ENCODE measurements at places on chromosomes 7 and 10.

GRCh38 chr7:1030444-1031070 is 13.8 kb upstream of the GPR146 start:
- no peak for DNase-seq

DNA sequence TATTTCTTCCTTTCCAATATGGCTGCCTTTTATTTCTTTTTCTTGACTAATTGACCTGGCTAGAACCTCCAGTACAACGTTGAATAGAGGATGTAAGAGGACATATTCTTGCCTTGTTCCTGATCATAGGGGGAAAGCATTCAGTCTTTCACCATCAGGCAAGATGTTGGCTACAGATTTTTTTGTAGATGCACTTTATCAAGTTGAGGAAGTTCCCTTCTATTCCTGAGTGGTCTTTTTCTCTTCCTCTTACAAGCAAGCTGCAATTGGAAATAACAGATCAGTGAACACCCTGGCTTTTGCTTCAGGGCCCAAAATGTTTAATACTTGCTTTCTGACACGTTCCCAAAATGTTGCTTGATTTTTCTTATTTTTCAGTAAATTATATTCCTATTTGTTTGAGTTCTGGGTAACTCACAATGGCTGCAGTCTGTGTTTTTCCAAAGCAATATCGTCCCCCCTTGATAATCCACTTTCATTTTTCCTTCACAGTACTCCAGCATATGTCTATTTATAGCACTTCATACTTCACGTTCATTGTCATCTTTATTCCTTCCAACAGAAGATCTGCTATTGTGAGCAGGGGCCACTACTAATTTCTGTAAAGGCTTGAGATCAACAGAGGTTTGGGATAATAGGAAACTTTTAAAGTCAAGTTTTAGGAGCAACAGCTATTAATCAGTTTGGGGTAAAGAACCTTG is 11.7 kb downstream of the CPEB3 start:
- DNase-seq: no peak

- no peak for DNase-seq
Observed at GRCh38 chr7:1935176-1936005, 265.3 kb downstream of the ELFN1 start.

- no peak for DNase-seq
Observed at GRCh38 chr7:155248366-155248756, 49.3 kb upstream of the INSIG1 start.

- no peak for DNase-seq
Observed at GRCh38 chr10:4652111-4653010, 173.6 kb upstream of the AKR1E2 start.

DNA sequence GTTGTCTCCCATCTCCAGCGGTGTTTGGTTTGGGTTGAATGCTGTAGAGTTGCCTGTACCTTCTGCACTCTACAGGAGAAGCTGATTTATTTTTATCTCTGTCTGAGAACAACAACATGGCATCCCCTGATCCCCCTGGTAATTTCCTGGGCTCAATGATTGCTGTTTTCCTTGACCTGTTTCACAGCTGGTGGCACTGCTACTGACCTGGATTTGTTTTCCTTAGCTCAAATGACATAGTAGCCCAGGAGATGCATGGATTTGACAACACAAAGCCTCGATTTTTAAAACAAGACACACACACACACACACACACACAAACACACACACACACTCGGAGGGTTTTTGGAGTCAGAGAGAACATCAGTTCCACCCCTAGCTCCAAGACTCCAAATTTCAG is 301.6 kb downstream of the NRG3 start:
- no peak for DNase-seq

DNA sequence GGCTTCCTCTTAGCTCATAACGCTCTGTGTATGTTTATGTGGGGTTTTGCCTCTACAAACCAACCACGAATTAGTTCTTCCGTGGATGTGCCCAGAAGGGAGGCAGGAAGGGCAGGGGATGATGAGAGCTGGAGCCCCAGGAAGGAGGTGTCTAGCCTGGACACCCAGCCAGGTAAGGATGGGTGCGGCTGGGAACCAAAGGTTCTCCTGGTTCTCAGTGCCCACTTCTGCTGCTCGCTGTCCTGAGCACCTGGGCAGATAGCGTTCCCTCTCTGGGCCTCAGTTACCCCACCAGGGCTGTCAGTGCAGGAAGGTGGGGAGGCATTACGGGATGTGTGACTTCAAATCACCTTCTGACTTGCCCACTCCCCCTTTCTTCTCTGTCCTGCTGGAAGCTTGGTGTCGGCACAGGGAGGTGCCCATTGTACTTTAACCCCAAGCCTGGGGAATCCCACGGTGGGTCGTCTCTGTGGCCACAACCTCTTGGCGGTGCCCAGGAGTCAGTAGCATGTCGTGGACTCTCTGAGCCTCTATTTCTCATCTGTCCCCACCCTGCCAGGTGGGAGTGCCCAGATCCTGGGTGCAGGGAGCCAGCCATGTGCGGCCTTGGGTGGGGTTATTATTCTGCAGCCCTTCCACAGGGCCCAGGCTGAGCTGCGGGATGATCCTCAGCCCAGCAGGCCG is 18.7 kb upstream of the PCBD1 start:
- DNase-seq: no peak

Measured in activated T-helper 1 cell treated with anti-CD3 and anti-CD28 coated beads, Interleukin-12 subunit alpha, Interleukin-12 subunit beta, Interleukin-2, Interleukin-4 antibody, amounts not matched to agents 30 ng/mL and 10 ng/mL and 1 ng/mL, durations not matched to agents 14 hours and 24 hours and 36 hours (primary cell).